ENCODE measurements at places on chromosomes 1 and 21.

DNA sequence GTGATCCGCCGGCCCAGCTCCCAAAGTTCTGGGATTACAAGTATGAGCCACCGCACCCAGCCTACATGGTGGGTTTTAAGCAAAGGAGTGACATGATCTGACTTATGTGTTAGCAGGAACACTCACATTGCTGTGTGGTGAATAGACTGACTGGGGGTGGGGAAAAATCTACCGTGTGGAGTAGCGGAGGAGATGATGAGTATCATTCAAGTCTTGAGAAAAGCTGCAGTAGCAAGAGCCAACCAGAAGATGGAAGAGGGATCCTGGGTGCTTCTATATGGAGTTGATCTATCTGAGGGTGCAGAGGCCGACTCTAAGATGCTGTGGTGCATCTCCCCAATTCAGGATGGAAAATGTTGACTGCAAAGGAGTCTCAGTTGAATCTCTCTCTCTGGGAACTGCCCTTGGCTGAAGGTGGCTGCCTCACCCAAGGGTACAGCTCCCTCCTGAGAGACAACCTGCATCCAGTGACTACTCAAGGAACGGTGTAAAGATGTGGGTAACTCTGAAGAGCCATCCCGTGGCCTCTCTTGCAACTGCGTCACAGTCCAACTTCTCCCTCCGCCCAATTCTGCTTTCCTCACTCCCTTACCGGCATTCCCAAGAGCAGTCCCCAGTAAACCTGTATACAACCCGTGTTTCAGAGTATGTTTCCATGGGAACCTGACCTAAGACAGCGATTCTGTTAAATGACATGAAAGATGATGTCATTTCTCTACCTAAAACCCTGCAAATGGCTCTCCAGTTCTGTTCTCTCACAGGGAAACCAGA is 7.4 kb upstream of the B3GALNT2 start:
- DNase-seq: no peak

DNA sequence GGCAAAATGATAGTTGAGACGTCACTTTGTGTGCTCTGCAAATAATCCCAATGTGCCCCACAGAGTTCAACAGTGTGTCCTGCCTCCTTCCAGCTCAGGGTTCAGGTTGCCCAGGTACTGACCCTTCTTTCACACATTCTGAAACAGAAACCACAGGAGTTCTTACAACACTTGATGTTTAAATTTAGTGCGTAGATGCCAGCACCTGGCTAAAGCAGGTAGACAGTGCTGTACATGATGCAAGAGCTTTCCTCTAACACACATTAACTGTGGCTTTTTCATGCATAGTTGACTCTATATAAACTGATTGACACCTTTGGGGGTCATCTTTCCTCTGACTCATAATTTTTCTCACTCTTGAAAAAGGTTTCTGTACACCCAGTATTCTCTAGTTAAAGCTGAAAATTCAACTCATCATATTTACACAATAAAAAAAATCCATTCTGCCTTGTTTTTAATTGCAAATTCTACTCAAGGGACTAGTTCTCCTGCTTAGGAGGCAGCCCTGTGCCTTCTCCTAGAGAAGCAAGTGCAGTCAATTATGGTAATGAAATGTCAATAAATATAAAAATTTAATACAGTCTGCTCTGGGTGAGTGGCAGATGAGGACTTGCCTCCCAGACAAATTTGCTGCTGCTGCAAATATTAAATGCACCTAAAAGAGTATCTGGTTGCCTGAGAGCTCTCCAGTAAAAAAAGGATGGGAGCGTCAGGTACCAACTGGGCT is 91.4 kb downstream of the NR5A2 start:
- no peak for DNase-seq

DNA sequence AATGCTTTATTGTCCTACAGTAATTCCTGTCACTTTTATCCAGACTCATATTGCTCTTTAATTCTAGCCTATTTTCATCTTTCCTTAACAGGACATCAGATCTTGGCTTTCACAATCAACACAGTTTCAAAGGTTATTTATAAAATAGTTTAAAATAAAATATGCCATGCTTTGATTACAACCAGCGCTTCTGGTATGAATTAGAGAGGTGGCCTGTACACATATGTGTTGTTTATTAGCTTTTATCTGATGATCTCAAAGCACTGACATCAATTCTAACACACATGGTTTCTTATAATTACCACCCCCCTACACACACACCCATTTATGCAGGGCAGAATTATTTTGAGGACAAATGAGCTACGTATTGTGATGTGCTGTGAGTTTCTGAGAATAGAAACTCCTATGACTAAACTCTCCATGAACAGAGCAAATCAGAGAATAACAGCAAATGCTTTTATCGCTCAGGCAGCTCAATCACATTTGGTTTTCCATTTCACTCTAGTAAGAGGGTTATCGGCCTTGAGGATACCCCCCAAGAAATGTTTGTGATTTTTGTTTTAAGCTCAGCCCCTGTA is 18.0 kb downstream of the CD247 start:
- no peak for DNase-seq

GRCh38 chr1:20216574-20216973 is 30.3 kb upstream of the PLA2G2C start:
- DNase-seq: no peak

DNA sequence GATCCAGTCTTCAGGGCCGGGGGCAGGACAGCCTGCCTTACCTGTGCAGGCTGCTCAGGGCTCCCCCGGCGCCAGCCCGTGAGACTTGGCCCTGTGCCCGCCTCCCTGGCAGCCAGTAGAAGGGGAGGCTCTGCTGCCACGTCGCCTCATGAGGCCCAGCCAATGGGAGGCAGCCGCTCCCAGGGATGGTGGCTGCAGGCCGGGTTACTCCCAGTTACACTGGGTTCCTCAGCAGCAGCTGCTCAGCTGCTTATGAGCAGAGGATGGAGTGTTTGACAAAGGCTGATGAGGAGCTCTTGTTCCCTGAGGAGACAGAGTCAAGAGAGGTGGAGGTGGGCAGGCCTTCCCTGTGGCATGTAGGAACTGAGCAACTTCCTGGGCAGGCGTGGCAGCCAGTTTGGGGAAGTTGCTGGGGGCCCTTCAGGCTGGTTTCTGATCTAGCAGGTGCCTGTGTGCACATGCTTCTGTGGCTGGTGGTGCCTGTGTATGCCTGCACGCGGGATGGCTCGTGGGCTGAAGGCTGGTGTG is 5.5 kb downstream of the MFSD2A start:
- no peak for DNase-seq

DNA sequence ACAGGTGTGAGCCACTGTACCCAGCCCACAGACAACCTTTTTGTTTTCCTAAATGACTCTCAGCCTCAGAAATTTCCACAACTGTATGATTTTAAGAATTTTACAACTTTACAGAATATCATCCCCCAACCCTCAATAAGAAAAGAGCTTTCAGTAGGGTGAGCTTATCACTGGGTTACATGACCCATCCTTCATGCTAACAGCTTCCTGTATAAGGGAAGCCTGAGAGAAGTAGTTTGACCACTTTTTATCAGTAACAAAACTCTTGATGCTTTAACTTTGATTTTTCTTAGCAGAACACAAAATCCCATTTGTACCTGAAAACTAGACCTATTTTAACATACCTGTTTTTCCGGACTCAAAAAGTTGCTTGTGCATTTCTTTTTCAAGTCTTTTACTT is 9.7 kb upstream of the MYBPHL start:
- DNase-seq: no peak

DNA sequence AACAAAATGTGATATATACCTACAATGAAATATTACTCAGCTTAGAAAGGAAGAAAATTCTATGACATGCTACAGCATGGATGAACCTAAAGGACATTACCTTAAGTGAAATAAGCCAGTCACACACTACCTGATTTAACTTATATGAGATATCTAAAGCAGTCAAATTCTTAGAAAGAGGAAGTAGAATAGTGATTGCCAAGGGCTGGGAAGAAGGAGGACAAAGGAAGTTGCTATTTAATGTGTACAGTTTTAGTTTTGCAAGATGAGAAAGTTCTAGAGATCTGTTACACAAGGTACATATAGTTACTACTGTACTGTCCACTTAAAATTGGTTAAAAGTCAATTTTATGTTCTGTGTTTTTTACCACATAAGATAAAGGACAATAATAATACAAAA is 87.5 kb upstream of the KCTD3 start:
- DNase-seq: no peak

DNA sequence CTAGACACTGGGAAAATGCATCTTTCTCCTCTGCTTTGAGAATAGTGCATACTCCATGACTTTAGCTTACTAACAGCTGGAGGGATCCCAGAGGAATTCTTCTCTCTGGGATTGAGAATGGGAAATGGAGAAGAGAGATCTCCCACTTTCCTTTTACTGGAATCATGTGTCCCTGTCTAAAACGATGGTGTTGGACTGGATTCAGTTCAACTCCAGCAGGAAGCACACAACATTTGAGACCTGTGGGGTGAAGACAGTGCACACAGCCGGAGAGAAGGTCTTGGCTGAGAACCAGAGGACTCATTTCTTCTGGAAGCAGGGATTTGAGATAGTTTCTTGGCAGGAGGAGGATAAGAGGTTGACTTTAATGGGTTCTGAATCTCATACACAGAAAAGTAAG is 58.7 kb downstream of the TRABD2B start:
- DNase-seq: no peak

- DNase-seq: no peak
These were observed 137.4 kb downstream of the PIGK start for GRCh38 chr1:77081834-77082233.

- DNase-seq: peak; percentile 84
These were observed 157.6 kb downstream of the PGBD5 start for GRCh38 chr1:230268371-230269170.

GRCh38 chr1:25011943-25012638 is 82.0 kb upstream of the RUNX3 start:
- DNase-seq: no peak

All from fibroblast of lung (primary cell).